ENCODE measurements at places on chromosomes 12 and 14.

DNA sequence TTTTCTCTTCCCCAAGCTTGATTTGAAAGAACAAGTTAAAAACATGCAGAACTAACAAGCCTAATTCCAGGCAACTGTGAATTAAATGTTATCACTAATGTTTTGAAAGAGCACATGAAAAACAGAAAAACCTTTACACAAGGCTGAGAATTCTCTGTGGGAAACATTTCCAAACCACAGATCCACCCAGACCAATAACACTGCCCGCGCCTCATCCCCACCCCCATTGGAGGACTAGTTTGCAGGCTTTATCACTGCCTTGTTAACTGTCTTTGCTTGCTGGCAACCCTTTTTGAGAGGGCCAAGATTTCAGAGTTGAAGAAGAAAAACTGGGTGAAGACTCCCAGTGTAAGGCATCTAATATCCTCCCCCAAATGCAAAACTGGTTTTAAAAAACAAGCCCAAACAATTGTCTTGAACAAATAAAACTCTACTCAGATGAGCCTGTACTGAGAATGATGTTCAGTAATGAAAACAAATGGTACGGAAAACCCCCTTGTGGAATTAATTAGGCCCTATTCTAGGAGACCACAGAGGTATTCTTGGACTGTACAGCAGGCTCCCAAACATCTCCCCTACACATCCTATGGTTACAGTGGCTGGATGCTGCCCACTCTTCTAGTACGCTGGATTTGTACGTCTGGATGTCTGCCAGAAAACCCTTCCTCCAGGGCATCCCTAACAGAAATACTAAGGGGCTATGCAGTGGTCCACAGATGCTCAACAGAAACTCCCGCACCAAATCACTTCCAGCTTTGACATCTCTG, 5.8 kb downstream of the MAX start:
- DNase-seq = peak; percentile 24

- no peak for DNase-seq
These were observed 13.3 kb downstream of the ASCL1 start for GRCh38 chr12:102970780-102971179.

DNA sequence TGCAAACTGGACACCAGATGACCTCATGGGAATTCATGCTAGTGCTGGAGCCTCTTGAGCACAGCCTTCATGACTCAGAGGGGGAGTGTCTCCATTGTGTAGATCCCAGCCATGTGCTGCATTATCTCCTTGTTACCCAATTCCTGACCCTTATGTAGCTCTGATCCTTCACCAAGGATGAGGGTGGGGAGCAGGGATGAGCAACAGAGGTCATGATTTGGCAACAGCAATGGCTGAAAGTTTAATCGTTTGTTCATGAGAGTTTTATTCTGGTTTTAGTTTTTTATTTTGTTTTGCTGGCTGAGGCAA, 9.5 kb upstream of the BDKRB1 start:
- DNase-seq = peak; percentile 100

- DNase-seq = peak; percentile 75
These were observed 109.6 kb downstream of the BCAT1 start for GRCh38 chr12:24839268-24839791.

GRCh38 chr14:22122227-22122818, 448.7 kb upstream of the OR4E1 start:
- DNase-seq = no peak

GRCh38 chr12:128594521-128594920, 229.2 kb downstream of the SLC15A4 start:
- DNase-seq = no peak

DNA sequence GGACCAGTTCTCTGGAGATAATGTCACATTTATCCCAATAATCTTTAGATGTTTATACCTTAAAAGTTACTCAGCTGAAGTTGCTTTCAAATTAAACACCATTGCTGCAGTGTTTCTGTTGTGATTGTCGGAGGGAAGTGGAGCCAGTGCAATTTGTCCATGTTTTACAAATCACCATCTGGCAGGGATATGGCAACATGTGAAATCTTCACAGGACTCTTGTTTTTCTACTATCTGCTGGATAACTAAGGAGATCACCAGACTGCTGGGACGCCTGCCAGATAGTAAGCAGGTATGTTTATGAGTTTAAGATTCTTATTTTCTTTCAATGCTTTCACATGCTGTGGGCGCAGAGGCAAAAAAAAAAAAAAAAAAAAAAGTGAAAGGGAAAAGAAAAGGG, 100.3 kb upstream of the SOX5 start:
- DNase-seq = no peak

DNA sequence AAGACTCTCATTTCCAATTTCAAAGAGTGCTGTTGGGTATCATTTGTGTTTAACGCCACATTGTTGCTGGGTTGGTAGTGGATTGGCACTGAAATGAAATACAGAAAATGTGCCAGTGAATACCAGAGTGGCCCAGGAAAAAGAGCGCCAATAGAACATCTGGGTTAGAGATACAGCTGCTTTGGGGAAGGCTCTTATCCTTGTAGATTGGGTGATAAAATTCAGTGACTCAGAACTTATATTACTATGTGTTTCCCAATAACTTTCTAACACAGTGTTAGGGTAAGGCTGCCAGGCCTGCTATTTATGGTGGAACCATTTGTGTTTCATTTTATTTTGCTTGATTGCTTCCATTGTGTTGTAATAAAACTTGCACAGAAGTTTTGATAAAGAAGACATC, 168.2 kb upstream of the SSTR1 start:
- peak; percentile 79 for DNase-seq

- no peak for DNase-seq
These were observed 514.7 kb downstream of the AACS start for GRCh38 chr12:125579916-125580315.

DNA sequence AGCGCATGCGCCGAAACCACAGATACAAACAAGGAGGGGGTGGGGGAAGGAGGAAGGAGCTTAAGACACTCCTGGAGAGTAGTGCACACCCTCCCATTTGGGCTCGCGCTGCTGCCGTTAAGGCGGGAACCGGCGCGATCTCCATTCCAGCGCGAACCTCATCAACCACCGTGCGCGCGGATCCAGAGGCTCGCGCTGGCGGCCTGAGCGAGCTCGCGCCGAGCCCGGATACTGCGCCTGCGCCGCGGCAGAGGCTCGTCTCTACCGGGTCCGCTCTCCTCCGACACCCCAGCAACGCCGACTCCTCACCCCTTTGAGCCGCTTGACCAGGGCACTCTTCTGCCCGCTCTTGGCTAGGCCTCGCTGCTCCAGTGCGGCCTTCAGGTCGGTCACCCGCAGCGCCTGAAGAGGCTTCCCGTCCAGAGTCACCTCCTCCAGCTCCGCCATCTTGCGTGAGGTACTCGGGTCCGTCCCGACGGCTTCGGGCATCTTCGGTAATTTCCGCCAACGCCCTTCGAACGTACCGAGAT, at the start of gene ACIN1:
Gene ACIN1, minus strand, starts transcription at position 471 of the 530 bp plus-strand sequence. Its CDS starts 24 bp downstream, at position 447.
- DNase-seq = peak; percentile 90

GRCh38 chr12:49088932-49089330, 5.7 kb downstream of the DHH start:
- no peak for DNase-seq

GRCh38 chr14:69114763-69115162, 38.2 kb downstream of the DCAF5 start:
- no peak for DNase-seq

- peak; percentile 65 for DNase-seq
These were observed 53.7 kb downstream of the FBXL14 start for GRCh38 chr12:1540690-1541089.

GRCh38 chr14:67710209-67710608, 8.5 kb downstream of the RDH12 start:
- DNase-seq = no peak

- no peak for DNase-seq
These were observed 43.0 kb downstream of the KLRG1 start for GRCh38 chr12:9032202-9032964.

GRCh38 chr14:76080025-76080424, 71.7 kb upstream of the GPATCH2L start:
- DNase-seq = no peak

DNA sequence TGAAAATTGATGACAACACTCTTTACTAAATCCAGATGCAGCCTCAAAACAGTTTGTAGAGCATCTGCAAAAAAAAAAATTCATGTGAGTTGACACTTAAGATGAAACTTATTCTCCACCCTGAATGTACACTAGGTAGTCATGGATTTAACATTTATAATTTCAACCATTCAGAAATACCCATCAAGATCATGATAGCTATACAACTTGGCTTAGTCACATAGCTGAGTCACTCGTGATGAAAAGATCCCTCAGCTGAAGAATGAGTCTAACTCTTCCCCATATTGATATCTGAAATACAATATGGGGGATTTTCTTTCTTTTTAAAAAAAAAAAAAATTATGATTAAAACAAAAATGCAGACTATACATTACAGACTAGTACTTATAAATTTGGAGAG, 104.8 kb upstream of the PLEKHG7 start:
- peak; percentile 84 for DNase-seq

GRCh38 chr14:106802413-106803364, 1276.3 kb downstream of the TMEM121 start:
- no peak for DNase-seq

DNA sequence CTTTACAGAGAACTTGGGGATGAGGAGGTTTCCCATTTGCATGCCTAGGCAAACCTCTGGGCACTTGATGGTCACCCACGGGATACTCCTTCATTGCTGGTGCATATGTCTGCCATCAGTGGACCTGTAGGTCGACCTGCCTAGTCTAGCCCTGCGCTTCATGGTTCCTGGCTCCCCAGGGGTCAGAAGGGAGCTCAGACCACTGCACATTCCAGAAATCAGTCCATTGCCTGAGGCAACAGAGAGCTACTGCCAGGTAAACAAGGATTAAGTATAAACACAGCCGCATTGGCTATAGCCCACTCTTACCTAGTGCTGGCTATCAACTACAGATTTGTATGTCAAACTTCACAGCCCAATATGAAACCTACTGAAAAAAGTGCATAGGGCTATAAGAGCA, 476.4 kb downstream of the SOX5 start:
- DNase-seq = no peak

DNA sequence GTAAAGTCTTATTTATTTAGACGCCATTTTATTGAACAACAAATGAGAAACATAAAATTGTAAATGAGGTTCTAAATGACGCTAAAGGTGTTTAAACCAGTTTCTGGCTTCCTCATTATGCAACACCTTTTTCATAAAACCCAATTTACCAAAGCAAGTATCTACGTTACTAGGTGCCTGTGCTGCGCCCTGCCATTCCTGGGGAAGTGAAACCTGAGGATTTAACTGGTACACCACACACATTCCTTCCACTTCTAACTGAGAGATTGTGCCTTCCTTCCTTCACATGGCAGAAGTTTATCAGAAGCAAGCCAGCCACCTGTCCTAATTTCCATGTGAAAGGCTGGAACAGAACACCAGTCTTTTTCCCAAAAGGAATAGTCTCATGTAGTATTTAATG, 40.3 kb upstream of the GCH1 start:
- no peak for DNase-seq

DNA sequence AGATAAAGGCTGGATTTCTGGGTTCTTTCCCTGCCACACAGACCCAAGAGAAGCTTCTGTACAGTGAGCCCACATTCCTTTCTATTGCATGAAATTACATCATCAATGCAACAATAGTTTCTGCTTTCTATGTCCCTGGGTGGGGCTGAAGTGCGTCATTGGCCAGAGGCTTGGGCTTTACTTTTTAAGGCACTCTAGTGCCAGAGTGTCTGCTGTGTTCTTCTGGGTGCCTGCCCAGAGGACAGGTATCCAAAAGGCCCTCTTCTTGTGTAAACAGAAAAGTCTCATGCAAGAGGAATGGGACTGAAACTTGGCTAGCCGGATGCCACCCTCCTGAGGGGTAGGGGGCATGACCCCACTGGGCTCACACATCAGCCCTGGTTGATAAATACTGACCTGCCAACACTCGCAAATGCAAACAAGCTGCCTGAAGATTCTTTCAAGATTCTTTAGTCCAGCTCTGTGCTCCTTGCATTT, 5.9 kb downstream of the KRT86 start:
- peak; percentile 95 for DNase-seq

- peak; percentile 42 for DNase-seq
These were observed 14.8 kb upstream of the PAX9 start for GRCh38 chr14:36646664-36647416.

- no peak for DNase-seq
These were observed 614.3 kb upstream of the MIS18BP1 start for GRCh38 chr14:45867046-45867894.

- DNase-seq = no peak
These were observed 14.4 kb upstream of the CDK17 start for GRCh38 chr12:96414637-96415036.

GRCh38 chr14:68880581-68881105, 87.8 kb upstream of the ZFP36L1 start:
- DNase-seq = no peak

DNA sequence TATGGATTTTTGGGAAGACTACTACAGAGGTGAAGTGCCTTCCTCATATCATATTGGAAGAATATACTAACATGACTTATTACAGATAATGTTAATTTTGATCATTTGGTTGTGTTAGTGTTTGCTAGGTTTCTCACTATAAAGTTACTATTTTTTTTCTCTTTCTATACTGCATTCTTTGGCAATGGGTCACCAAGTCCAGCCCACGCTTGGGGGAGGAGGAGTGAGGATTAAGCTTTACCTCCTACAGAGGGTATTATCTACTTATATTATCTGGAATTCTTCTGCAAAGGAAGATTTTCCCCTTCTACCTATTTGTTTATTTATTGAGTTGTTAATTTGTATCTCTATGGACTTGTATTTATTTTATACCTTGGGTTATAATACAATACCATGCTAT, 31.5 kb downstream of the SCN8A start:
- DNase-seq = peak; percentile 80

DNA sequence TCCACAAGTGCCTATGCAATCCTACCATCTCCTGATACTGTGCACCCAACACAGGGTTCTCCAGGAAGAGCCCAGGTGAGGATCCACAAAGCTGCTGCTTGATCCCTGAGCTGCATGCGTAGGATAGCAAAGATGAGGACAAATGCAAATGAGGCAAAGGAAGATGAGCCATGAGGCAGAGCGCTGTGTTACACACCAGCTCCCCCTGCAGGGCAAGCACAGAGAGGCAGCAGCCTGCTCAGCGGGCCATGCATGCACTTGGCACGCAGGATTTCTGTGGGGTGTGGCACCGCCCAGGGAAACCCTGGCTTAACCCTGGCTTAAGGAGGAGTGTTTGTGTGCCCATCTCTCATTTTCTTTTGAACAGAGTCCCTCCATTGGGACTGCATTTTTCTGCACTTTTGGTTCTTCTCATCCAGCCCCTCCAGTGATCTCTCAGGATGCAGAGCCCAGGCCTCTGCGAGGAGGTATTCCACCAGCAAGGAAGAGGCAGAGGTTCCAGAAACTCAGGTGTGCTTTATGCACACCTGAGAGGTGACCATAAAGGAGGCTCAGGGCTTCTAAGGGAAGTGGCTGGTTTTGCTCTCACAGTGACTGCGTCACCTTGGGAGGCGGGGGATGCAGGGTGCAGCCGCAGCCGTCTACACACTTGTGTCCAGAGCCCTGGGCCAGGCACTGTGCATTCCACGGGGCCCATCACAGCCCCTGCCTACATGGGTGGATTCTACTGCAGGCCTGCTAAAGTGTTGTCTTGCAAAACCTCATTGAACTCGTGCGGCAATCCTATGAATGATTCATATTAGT, 973.3 kb upstream of the TMEM132C start:
- DNase-seq = peak; percentile 89
